ENCODE measurements at places on chromosomes 13 and 19.

DNA sequence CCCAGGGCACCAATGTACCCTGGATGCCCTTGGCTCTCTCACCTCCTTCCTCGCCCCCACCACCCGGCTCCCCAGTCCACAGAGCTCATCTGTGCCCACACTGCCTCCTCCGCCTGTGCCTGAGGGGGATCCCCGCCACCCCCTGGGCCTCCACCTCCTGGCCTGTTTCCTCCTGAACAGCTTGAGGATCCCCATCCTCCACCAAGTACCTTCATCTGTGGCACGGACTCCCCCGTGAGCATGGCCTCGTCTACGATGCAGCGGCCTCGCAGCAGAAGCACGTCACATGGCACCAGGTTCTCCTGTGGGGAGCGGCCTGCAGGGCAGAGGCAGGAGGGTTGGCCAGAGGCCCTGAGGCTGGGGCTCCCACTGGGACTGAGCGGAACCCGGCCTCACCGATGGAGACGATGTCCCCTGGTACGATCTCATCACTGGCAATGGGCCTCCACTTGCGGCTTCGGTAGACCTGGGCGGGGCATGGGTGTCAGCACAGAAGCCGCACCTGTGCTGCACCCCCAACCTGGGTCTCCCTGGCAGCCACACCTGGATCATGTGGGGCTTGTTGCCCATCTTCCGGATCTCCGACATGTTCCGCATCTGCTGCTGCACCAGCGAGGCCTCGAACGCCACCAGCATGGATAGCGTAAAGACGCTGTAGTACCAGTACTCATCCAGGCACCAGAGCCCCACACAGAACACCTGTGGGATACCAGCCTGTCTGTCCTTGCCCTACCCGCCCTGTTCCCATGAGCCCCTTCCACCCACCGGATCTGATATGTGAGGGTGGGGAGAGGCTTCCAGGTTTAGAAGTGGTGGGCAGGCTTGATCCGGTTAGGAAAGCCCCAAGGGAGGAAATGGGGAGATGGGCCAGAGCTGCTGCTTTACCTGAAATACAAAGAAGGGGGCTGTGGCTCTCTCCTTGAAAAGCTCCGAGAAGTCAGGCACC lies 6.8 kb downstream of the ATP13A1 start:
- no peak for DNase-seq

DNA sequence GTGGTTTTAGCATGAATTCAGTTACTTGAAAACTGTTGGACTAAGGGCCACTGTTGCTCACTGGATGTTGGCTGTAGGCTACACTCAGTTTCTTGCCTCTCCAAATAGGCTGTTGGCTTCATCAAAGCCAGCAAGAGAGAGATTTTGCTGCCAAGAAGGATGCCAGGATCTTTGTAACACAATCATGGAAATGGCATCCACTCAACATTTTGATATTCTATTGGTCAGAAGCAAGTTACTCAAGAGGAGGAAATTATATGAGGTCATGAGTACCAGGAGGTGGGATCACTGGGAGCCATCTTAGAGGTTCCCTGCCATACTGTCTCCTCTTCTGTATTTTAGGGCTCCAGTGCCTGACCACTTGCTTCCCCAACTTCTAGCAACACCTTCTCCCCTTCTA lies 30.6 kb downstream of the SYDE1 start:
- DNase-seq, result no peak

- no peak for DNase-seq
These were observed 395.0 kb downstream of the EFNB2 start for GRCh38 chr13:106140476-106140875.

- DNase-seq, result peak; percentile 20
These were observed 609 bp downstream of the EPS15L1 start for GRCh38 chr19:16470911-16471811.

DNA sequence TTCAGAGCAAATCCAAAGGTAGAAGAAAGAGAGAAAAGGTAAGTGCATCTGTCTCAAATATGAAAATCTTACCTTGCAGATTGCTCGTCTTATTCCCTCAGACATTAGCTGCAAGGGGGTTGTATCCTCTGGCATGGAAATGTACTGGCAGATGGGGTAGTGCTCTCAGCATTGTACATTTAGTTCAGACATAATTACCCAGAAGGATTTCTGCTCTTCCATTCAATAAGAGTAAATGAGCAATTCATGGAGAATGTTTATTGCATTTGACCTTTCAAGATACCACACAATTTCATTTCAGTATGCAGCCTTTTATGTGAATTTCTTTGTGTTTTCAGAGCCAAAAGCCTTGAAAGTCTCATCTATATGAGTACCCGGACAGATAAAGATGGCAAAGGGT lies 63.8 kb downstream of the SCEL start:
- no peak for DNase-seq

GRCh38 chr13:91184244-91184926 lies 163.1 kb upstream of the MIR17HG start:
- DNase-seq, result no peak

GRCh38 chr13:98476106-98476505 lies 100.8 kb downstream of the STK24 start:
- DNase-seq, result no peak

Measured in stimulated activated CD4-positive, alpha-beta T cell treated with anti-CD3 and anti-CD28 coated beads, Interleukin-12 subunit alpha, Interleukin-12 subunit beta, amount 100 ng/mL, for 24 hours (primary cell).